ENCODE measurements at places on chromosomes 2 and 18.

DNA sequence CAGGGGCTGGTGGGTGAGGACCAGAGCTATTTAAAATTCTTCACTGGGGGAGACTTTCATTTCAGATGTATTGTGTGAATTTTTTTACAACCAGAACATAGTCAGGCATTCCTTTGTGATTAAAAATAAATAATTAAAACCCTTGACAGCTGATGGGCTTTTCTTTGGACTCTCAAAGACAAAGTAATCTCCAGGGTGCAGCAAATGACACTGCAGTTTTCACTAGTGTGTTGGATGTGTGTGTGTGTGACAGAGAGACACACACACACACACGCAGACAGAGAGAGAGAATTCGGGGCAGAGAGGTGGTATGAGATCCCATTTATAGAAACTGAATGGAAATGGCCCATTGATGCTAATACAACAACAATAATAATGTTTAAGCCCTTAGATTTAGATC lies 10.3 kb upstream of the GALNT14 start:
- DNase-seq = no peak

DNA sequence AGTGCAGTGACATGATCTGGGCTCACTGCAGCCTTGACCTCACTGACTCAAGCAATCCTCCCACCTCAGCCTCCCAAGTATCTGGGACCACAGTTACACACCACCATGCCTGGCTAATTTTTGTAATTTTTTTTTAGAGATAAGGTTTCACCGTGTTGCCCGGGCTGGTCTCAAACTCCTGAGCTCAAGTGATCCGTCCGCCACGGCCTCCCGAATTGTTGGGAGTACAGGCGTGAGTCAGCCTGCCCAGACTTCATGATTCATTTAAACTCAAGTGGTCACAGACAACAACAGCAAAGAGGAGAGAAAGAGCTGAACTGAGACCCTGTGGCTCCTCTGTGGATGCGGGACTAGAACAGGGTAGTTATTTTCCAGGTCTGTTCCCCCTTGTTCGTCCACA lies 83.0 kb downstream of the TSHZ1 start:
- no peak for DNase-seq

DNA sequence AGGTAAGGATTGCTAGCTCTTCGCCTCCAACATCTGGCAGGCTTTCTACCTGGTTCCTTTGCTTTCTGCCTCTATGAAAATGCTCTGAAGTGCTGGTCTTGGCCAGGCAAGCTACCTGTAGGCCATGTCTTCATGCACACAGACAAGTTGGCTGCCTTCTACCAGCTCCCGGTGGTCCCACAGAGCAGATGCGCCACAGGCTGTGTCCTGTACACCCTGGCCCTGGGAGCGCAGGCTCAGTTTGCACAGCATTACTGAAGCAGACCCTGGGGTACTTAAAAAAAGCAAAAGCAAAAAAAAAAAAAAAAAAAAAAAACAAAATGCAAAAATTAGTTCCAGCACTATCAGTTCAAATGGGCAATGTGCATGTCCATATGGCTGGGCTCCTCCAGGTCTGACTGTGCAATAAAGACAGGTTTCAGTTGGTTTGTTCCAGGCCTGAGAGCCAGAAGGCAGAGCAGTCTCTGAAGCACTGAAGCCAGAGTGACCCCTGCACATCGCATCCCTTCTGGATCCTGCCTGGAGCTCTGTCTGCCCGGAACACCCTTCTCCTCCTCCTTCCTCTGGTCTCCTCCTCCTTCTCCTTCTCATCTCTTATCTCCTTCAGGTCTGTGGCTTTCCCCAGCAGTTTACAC lies 288.0 kb upstream of the REV1 start:
- DNase-seq = no peak

GRCh38 chr2:241082341-241083090 lies 19.6 kb downstream of the MTERF4 start:
- DNase-seq = no peak

GRCh38 chr2:197857476-197858107 lies 53.2 kb downstream of the PLCL1 start:
- DNase-seq = no peak

DNA sequence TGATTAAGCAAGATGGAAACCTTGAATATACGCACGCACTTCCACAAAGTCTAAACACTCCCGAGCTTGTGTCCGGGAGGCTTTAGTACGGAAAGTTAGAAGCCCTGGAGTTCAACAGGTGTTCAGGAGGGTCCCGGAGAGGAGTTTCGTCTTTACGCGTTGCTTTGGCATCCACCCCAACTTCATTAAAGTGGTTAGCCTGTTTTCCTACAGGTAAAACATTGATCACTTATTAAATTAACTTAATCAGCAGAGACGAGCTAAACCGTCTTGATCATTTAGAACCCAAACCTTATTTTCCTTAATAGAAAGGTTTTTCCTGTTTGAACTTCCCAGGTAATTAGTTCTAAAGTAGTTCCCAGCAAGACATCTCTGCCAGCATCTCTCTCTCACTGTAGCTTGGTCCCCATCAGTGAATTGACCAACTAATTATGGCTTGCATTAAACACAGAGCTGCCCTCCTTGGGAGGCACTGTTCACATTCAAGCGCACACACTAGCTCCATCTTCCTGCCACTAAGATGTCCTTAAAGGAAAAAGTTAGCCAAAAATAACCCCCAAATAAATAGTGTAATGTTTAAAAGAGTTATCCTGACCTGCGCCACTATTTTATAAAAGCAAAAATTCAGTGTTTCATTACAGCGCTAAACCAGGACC lies 1.4 kb downstream of the NPAS2 start:
- DNase-seq = no peak
